ENCODE measurements at places on chromosomes 11 and 22.
A peak's percentile ranks its signal among the peaks of the same experiment; 100 is the strongest.

DNA sequence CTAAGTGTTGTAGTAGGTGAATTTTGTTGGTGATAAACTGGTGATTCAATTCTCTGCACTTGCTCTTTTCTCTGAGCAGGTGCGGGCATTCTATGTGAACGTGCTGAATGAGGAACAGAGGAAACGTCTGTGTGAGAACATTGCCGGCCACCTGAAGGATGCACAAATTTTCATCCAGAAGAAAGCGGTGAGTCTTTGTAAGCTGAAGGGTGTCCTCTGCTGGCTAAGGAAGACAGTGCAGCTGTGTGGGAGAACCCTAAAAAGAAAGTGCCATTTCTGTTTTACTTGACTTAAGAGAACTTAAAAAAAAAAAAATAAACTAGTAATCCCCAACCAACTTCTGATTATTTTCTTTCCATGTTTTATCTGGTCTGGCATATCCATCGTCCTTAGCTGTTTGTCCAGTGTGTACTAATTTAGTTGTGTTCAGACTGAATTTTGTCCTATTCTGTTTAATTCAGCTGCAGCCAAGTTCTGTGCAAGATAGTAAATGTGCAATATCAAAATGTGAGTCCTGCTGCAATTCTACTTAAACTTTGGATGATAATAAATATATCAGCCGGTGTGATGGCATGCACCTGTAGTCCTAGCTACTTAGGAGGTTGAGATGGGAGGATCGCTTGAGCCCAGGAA lies 29.6 kb downstream of the CAT start:
- peak; percentile 38 for DNase-seq

DNA sequence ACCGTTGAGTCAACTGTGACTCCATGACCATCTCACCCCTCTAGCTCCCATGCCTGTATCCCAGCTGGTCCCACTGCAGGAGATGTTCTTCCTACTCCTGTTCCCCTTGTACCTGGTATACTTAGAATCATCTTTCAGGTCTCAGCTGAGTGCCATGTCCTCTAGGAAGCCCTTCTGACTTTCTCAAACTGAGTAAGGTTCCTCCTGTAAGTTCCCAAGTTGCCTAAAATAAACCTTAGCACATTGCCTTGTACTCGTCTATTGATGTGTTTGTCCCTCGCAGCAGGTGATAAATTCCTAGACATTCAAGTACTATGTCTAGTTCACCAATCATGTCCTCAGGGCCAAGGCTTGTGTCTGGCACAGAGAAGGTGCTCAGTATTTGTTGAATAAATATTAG lies 18.4 kb upstream of the ASCC2 start:
- no peak for DNase-seq

GRCh38 chr22:30873086-30873650 lies 95.4 kb downstream of the MORC2 start:
- DNase-seq, result no peak

GRCh38 chr22:20509344-20510047 lies 2.1 kb downstream of the MED15 start:
- DNase-seq, result no peak

DNA sequence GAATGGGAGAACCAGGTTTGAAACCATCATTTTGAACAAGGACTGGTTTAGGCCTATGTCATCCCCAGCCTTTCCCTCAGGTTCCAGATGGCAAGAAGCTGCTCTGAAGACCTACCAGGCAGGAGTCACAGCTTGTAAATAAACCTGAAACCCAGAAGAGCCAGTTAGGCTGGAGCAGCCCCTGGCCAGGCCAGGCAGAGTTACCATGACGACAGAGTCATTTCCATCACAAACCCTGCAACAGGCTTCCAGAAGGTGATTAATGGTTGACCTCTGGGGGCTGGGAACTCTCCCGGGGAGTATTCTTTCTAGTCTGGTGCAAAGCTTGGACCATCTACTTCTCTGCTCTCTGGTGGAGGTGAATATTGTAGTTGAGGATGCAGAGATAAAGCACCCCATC lies 164.1 kb upstream of the NCAM1 start:
- DNase-seq, result no peak

DNA sequence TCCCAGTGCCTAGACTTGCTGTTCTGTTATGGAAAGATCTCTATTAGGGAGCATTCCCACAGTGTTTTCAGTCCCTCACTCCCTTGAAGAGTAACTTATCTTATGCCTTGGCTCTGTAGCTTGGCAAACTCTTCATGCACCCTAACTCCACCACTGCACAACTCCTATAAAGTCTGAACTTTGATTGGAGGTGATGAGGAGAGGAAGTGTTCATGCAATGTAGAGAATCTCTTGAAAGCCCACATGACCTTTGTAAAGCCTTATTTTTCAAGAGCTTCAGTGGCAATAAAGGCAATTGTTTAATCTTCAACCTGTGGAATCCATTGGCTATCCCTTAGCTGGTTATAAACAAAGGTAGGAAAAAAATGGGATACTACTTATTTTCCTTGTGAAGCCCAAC lies 176.2 kb downstream of the ETS1 start:
- no peak for DNase-seq

- DNase-seq, result no peak
Observed at GRCh38 chr11:118233850-118234249, 9.0 kb upstream of the JAML start.

GRCh38 chr11:72833811-72834493 lies 19.7 kb downstream of the ATG16L2 start:
- no peak for DNase-seq

DNA sequence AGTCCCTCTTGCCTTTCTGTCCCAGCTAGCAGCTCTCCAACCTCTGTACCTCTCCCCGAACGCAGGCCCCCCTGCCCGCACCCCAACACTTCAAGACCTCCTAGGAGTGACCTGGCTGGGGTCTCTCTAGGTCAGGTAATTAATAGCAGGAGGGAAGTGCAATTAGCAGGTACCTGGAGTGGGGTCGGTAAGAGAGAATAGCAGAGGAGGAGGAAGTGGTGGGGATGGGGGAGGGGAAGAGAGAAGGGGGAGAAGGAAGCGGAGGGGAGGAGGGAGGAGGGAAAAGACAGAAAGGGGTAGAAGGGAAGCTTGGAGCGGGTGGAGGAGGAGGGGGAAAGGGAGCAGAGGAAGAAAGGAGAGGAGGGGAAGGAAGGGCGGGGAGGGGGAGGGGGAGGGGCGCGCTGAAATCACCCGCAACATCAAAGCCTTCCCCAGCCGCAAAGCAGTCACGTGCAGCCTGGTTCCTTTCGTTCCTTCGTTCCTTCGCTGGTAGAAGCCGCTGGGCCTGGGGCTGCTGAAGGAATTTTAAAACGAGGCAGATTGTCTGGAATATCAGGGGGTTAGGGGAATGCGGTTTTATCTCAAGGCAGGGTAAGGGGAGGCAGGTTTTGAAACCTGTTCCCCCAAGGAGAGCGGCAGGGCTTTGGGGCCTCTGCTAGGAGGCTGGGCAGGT lies 29.3 kb upstream of the TCF20 start:
- DNase-seq, result no peak

DNA sequence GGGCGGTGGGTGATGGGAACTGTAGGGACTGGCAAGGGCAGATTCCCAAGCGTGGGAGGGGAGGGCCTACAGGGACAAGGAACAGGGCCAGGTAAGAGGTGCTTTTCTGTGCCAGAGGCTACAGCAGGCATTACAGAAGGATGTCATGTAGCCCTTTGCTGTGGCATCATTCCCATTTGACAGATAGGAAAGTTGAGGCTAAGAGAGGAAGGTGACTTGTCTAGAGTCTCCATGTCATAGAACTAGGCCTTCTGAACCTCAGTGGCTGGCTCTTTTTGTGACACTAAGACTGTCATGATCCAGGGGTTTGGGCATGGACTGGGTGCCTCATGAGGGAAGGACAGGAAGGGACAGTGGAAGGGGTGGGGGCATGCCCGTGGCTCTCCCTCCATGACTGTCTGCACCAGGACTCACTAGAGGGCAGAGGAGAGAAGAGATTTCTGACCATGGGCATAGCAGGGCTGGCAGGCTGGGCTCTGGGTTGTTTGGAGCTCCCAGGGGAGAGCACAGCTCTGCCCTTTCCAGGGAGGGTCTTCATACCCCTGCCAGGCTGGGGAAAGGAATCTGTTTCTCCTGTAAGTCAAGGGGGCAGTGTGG lies 3.2 kb downstream of the MMP11 start:
- no peak for DNase-seq

DNA sequence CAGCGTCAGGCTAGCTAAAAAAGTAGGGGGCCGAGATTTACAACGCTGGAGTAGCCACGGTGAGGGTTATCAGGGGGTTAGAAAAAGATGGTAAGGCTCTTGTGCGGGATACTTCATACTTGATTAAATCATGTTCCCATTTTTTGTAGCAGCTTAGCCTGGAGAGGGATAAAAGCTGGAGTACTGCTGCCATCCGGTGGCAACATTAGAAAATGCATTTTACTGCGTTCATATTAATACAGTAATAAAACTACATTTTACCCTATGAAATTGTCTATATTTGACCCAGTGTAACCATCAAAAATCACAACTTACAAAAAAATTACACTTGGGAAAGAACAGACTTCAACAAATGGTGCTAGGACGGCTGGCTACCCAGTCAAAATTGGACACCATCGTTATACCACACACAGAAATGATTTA lies 17.3 kb downstream of the RPUSD4 start:
- no peak for DNase-seq

GRCh38 chr22:44410451-44410991 lies 87.5 kb downstream of the RTL6 start:
- no peak for DNase-seq

DNA sequence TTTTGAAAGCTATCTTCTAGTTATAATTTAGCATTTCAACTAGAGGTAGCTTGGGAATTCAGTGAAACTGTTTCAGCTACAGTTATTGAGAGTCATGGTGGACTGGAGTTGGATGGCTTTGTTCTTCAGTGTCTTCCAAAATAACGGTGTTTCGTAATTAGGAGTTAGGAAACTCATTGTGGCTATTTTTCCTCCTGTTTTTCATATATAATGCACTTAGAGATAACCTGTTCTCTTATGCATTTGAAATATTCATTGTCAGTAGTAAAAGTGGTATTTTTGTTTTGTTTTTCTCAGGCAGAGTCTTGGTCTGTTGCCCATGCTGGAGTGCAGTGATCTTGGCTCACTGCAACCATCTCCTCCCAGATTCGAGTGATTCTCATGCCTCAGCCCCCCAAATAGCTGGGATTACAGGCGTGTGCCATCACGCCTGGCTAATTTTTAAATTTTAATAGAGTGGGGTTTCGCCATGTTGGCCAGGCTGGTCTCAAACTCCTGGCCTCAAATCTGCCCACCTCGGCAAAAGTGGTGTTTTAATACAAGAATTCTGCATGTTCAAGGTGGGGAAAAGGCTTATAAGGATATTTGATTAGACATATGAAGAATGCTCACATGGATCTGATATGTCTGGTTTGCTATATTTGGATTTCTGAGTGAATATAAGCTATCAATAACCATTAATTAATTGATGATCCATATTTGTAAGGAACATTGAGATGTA lies 12.7 kb downstream of the PDHX start:
- DNase-seq, result no peak

GRCh38 chr11:29773656-29774264 lies 243.1 kb downstream of the KCNA4 start:
- DNase-seq, result no peak

GRCh38 chr11:69801513-69802335 lies 17.5 kb downstream of the FGF3 start:
- no peak for DNase-seq

GRCh38 chr11:111206472-111206871 lies 39.1 kb upstream of the POU2AF2 start:
- DNase-seq, result no peak

- DNase-seq, result no peak
Observed at GRCh38 chr11:50088231-50088630, 55.6 kb downstream of the OR4C45 start.

- no peak for DNase-seq
Observed at GRCh38 chr11:35850191-35850590, 93.7 kb upstream of the LDLRAD3 start.

- DNase-seq, result no peak
Observed at GRCh38 chr11:126054408-126054807, 8.3 kb downstream of the CDON start.

DNA sequence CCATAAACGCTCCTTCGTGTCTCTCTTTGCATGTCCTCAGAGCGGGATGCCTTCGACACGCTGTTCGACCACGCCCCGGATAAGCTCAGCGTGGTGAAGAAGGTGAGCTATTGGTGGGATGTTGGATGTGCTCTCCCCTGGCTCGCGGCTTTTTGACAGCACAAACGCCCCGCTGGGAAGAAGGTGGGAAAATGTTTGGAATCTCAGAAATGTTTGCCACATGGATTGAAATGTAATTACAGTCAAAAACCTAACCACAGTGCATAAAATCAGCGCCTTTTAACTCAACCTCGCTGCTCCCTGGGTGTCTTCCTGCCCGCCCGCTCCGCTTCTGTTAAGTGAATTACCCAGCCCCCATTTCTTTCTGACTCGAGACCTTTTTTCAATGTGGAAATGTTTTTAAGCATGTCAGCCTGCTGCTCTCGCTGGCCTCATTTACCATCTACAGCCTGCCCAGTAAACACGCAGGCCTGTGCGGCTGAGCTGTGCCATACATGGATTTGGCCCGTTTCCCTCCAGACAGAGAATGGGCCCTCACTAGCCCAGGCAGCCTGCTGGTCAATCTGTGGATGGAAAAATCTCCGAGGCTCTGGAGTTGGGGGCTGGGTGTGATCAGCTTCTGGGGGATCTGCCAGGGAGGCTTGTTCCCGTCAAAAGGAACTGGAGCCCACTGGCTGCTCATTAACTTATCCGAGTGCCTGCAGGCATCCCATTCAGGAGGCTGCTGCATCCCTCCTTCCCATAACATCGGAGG lies 32.7 kb upstream of the PARVG start:
- no peak for DNase-seq

GRCh38 chr11:2142762-2143202 lies 3.6 kb upstream of the IGF2 start:
- DNase-seq, result no peak

- no peak for DNase-seq
Observed at GRCh38 chr22:23192133-23192532, 11.8 kb downstream of the BCR start.

DNA sequence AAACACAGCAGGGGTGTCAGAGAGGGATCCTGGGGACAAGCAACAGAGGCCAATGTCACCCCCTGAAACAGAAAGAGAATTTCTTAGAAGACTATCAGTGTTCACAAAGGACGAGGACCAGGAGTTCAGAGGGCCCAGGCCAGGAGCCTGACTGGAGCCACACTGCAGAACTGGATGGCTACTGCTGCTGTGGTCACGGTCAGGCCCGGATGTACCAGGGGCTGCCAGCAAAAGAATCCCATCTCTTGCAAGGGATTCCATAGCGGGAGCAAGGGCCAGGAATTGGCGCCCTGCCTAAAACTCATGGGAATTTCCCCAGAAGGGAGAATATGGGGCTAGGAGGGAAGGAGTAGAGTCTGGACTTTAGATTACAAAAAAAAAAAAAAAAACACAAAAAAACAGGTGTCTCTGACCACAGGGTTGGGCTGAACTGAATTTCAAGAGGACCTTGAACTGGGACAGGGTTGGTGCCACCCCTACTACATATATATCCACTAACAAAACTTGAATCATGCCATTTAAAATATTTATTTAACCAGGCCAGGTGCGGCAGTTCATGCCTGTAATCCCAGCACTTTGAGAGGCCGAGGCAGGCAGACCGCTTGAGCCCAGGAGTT lies 15.7 kb upstream of the KCTD14 start:
- no peak for DNase-seq

- DNase-seq, result no peak
Observed at GRCh38 chr11:57476047-57476756, 15.9 kb downstream of the RTN4RL2 start.
